ENCODE measurements at places on chromosomes 16 and 17.
A peak's percentile ranks its signal among the peaks of the same experiment; 100 is the strongest.

DNA sequence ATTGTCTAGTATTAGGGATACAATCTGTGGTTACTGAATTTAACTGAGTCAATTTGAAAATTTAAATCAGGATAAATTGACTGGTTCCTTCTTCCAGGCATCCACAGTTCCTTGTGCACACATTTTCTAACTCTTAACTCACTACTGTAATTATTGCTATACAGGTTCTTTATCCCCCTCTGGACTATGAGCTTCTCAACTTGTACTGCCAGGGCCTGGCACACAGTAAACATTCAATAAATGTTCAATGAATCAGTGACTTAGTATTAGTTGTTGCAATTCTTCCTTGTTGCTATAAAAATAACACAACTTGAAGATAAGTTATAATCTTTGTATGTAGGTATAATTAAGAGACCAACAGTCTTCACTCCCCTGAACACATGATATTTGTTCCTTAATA, 67.9 kb downstream of the SSH2 start:
- DNase-seq, result no peak

DNA sequence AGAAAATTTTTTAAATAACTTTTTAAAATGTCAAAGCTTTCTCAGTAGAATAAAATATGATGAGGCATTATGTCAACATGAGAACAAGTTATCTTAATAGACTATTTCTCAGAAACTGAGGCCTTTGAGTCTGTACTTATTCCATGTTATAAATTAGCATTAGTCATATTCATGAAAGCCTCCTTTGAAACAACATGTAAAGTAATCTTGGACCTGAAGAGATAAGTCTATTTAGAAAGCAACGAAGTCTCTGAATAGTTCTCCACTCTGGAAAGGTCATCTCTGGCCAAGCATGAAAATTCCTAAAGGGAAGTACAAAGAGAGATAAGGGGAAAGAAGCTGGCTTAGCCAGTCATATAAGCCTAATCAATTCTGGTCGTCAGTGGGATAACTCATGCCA, 150.8 kb downstream of the CYB561 start:
- no peak for DNase-seq

GRCh38 chr16:67430977-67431774, at the start of gene HSD11B2:
Gene HSD11B2 (plus strand): TSS chr16:67431121. CDS start chr16:67431249, 128 bp downstream.
- DNase-seq, result peak; percentile 65

DNA sequence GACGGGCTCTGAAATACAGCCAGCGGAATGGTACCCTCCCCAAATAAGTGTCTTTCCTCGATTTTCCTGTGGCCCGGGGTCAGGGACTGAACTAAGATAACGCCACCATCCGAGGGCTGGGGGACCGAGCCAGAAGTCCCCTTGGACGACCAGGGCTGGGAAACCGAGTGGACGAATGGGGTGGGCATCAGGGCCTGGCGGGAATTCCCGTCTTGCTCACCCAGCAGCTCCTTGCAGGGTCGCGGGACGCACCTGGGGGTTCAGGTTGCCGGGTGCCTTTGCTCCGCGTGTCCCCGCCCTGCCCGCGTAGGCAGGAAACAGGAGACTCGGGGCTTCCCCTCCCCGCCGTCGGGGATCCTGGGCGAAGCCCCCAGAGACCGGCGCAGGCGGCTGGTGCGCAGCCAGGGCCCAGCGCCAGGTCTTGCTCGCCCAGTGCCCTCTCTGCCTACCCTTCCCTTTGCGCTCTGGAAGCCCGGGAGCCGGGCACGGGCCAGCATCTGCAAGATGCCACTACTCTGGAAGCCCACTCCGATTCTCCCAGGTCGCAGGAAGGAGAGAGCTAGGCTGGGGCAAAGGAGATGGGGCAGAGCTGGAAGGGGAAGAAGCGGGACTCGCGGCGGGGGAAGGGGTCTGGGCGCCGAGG, 665 bp upstream of the GRIN2C start:
- no peak for DNase-seq

GRCh38 chr16:79437764-79438751, 162.5 kb downstream of the MAF start:
- peak; percentile 51 for DNase-seq

All from globus pallidus (tissue), 1 donor.